ENCODE measurements at places on chromosomes 1 and 21. TPM values are rescaled to one million over a fixed set of nuclear protein-coding genes. Genes with fewer than 3 reads are reported as not detected.

CHAF1B gene
- total RNA-seq, result 30.8 TPM

DNA sequence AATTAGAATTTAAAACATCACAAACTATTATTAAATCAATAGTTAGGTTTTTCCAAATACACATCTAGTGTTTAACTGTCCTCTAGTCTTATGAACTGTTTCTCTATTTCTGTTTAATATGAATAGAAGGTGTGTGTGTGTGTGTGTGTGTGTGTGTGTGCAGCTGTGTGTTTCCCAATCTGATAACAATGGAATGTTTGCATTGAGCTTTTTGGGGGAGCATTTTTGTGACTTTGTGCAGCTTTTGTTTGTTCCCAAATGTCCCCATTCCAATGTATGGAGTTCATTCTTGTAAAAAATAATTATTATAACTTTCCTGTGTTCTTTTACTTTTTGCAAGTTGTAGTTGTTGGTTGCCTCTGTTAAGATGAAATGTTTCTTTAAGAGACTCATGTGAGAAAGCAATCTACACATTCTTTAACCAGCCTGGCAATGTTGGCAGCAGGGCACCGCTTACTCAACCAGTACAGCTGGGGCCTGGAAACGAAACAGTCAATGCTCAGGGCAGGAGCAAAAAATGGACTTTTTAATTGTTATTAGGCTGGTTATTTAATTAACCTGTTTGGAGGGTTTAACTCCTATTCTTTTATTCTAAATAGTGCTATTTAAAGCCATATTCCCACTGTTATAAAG is 354.3 kb downstream of the SRGAP2C start:
- H3K4me3 ChIP-seq, result no peak overlapping the region
- DNase-seq, result no peak
- no peaks in the 10 kb centered on the region for H3K4me1 ChIP-seq
- H3K27ac ChIP-seq, result no peak overlapping the region
- H3K27me3 ChIP-seq, result no peaks in the 10 kb centered on the region
- no peaks in the 10 kb centered on the region for H3K36me3 ChIP-seq

MEX3A gene
- 1.0 TPM for total RNA-seq

CA6 gene
- 1.2 TPM for total RNA-seq

DNA sequence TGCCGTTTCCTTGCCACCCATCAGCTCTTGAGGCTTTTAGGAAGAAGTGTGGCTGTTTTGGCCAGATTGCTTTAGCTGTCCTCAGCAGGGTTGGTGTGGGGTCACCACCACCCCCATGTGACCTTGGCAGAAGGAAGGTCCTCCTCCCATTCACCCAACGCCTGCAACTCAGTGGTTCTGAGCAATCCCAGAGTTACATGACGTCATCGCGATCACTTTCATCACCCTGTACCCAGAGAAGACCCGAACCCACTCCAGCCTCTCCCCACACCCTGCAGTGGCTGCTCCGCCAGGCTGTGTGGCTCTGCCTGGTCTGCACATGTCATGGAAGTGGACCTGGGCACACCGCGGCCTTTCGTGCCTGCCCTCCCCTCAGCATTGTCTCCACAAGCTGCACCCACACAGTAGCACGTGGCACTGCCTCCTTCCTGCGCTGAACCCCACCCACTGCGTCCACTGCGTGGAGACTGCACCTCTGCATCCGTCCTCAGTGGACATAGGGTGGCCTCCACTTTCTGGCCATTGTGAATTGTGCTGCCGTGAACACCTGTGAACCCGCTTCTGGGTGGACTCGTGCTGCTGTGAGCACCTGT is 16.5 kb downstream of the FAAP20 start:
- no peaks in the 10 kb centered on the region for H3K27me3 ChIP-seq
- no peaks in the 10 kb centered on the region for H3K36me3 ChIP-seq
- H3K4me1 ChIP-seq, result peaks cover 6% of the 10 kb centered on the region
- no peak for DNase-seq
- H3K4me3 ChIP-seq, result no peak overlapping the region

DNA sequence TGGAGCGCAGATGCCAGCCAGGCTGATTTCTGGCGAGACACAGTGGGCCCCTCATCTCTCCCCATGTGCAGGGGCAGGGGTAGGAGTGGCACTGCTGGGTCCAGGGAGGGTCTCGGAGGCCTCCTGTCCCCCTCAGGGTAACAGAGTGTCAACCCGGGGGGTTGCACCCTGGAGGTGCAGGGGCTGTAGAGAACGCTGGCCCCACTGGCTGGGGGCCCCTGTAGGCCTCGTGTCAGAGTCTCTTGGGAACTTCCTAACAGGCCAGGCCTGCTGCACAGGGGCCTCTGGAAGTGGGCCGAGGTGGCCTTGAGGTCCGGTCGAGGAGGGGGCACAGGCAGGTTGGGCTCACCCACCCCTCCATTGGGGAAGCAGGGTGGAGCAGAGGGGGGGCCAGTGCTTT is 38.9 kb upstream of the AJAP1 start:
- no peaks in the 10 kb centered on the region for H3K4me1 ChIP-seq
- no peak for DNase-seq

DNA sequence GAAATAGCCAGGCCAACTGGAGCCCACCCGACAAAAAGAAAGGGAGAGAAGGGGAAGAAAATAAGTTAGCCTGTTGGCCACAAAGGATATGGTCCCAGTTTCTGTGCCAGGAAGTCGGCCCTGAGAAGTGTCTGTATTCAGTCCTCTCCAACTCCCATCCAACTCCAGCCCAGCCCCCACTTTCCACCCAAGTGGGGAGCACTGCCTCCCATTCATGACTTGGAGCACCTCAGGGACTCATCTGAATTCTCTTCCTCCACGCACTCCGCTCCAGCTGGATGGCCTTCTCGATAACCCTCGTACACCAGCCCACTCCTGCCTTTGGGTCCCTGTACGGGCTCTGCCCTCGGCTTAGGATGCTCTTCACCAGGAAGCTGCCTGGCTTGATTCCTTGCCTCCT is 2.0 kb upstream of the WNT2B start:
- peaks cover 12% of the 10 kb centered on the region for H3K4me1 ChIP-seq
- no peaks in the 10 kb centered on the region for H3K36me3 ChIP-seq
- no peak overlapping the region for H3K4me3 ChIP-seq

FCRL5 gene
- not detected for total RNA-seq

GRCh38 chr1:204074274-204075138 is 1.6 kb downstream of the SOX13 start:
- peaks cover 14% of the 10 kb centered on the region for H3K27me3 ChIP-seq
- no peak for DNase-seq
- H3K4me1 ChIP-seq, result peaks cover 12% of the 10 kb centered on the region
- peak overlapping the region; percentile 55 for H3K4me3 ChIP-seq

GRCh38 chr1:55065648-55066047 is 26.3 kb downstream of the PCSK9 start:
- no peak overlapping the region for H3K4me3 ChIP-seq
- no peaks in the 10 kb centered on the region for H3K27me3 ChIP-seq
- no peak for DNase-seq
- H3K27ac ChIP-seq, result no peak overlapping the region
- no peaks in the 10 kb centered on the region for H3K4me1 ChIP-seq

- no peaks in the 10 kb centered on the region for H3K4me1 ChIP-seq
- H3K27ac ChIP-seq, result no peak overlapping the region
- no peaks in the 10 kb centered on the region for H3K27me3 ChIP-seq
- no peaks in the 10 kb centered on the region for H3K36me3 ChIP-seq
- no peak overlapping the region for H3K4me3 ChIP-seq
Measured at GRCh38 chr1:220925707-220926106, 46.5 kb downstream of the HLX start.

DNA sequence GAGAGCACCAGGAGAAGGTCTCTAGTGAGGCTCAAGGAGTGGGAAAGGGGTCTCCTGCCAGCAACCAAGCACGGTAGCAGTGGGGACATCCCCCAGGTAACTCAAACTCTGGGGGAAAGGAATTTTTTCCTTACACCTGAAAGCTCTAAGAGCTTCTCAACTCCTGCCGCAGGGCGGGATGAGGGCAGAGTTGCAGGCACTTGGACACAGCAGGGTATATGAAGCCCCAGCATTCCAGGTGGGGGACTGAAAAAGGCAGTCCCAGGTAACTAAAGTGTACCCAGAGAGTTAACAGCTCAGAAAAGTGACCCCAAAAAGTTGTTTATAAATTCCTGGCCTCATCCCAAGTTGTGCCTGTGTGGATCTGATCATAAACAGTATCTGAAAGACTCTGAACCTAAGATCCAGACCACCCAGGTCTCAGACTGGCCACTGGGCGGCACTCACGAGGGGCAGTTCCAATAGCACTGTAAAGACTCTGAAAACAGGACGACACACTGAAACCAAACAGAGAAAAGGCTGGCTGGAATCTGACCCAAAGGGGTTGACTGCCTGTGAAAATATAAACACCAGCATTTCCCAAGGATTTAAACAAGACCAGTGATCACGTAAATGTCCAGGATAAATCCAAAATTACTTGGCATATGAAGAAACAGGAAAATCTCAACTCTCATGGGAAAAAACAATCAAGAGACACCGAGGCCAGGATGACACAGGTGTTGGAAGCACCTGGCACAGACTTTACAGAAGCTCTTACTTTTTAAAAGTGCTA is 47.5 kb downstream of the HSF2BP start:
- H3K27me3 ChIP-seq, result no peaks in the 10 kb centered on the region
- no peaks in the 10 kb centered on the region for H3K4me1 ChIP-seq
- DNase-seq, result no peak
- H3K27ac ChIP-seq, result no peak overlapping the region
- H3K4me3 ChIP-seq, result no peak overlapping the region
- H3K36me3 ChIP-seq, result no peaks in the 10 kb centered on the region

GRCh38 chr1:167330601-167331293 is 110.1 kb downstream of the POU2F1 start:
- H3K27ac ChIP-seq, result no peak overlapping the region
- H3K36me3 ChIP-seq, result no peaks in the 10 kb centered on the region
- H3K4me1 ChIP-seq, result no peaks in the 10 kb centered on the region
- no peak overlapping the region for H3K4me3 ChIP-seq
- no peaks in the 10 kb centered on the region for H3K27me3 ChIP-seq

DNA sequence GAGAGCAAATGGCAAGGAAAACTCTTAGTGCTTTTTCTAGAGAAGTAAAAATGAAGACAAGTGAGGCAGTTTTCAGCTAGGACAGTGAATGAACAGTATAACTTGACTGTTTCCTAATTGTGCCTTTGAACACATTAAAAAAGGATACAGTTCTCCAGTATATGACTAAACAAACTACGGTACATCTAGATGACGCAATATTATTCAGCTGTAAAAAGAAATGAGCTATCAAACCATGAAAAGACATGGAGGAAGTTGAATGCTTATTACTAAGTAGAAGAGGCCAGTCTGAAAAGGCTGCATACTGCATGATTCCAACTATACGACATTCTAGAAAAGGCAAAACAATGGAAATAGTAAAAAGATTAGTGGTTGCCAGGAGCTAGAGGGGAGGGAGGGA is 206.3 kb downstream of the SIPA1L2 start:
- DNase-seq, result no peak
- no peak overlapping the region for H3K27ac ChIP-seq
- H3K36me3 ChIP-seq, result no peaks in the 10 kb centered on the region
- no peaks in the 10 kb centered on the region for H3K27me3 ChIP-seq
- no peak overlapping the region for H3K4me3 ChIP-seq

DNA sequence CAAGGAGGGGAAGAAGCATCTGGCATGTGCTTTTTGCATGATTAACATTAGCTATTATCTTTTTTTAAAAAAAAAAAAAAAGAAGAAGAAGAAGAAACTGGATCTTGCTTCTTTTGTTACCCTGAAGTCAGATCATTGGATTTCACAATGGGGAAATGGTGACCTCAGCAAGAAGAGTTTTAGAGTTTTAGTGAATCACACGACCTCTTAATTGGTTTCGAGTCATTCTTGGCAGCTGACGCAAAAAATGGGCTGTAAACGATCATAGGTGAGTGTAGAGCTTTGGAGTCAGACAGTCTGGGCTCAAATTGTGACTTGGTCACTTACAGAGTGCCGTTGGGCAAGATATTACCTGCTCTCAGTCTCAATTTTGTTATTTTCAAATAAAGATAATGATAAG is 33.3 kb upstream of the PGBD5 start:
- H3K27ac ChIP-seq, result no peak overlapping the region
- H3K27me3 ChIP-seq, result no peaks in the 10 kb centered on the region
- no peak for DNase-seq
- no peaks in the 10 kb centered on the region for H3K36me3 ChIP-seq
- no peak overlapping the region for H3K4me3 ChIP-seq

RXRG gene
- not detected for total RNA-seq

VWA5B1 gene
- not detected for total RNA-seq

APOBEC4 gene
- not detected for total RNA-seq
